ENCODE measurements at places on chromosomes 3 and 15. TPM values are rescaled to one million over a fixed set of nuclear protein-coding genes. Genes with fewer than 3 reads are reported as not detected.
A peak's percentile ranks its signal among the peaks of the same experiment; 100 is the strongest.

DNA sequence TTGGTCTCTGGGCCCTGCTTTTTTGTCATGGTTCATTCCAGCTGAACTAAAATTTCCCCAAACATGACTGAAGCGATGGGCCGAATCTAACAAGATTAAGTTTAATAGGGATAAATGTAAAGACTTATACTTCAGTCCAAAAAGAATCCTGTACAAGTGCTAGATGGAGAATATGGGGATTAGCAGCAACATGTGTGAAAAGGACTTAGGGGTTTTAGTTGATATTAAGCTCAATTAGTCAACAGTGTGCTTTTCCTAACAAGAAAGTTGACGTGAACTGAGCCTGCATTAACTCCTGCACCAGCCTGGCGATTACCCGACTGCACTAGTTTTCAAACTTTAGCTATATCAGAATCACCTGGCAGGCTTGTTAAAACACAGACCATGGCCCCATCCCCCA is 61.0 kb upstream of the BBX start:
- no peak for DNase-seq

DNA sequence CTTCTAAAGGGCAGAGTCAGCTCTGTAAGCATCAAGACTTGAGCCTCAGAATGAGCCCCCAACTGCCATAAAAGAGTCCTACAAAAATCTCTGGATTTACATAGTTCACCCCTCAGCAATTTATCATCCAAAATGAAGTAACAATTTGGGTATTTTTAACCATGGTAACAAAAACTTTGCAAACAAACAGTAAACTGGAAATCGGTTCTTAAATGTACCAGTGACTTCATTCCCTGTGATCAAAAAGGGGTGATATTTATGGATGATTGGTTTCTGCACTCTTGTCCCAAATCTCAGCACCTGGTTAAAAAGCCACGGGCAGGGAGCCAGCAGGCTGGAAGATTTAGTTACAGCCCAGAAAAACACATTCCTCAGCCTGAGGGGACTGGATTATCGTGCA is 73.6 kb downstream of the TFG start:
- DNase-seq: peak; percentile 36

DNA sequence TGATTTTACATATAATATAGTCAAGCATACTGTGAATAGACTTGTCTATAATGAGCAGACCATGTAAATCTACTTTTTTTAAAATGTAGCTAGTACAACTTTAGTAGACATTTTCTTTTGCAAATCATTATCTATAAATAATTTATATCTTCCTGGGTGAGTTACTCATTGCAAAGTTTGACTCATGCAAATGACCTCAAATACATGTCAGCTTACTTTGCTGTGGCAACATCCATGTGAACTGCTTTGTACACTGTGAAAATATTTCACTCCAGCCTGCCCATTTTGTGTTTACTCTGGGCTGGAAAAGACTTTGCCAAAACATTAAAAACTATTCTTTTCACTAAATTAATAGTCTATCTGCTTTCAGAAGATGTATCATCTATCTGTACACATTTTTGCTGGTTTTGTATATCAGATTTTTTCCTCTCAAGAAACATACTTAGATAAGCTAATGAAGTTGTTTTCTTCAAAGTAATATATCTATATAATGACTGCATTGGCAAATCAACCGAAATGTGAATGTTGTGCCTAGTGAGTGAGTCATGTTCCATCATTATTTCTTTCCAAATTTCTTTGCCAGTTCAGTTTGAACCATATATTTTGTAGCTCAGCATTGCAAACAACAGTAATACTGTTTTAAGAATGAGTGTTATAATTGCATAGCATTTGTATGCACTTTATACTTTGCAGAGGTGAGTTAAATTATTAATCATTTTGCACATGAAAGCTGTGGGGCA is 26.5 kb downstream of the IGSF10 start:
- no peak for DNase-seq

DNA sequence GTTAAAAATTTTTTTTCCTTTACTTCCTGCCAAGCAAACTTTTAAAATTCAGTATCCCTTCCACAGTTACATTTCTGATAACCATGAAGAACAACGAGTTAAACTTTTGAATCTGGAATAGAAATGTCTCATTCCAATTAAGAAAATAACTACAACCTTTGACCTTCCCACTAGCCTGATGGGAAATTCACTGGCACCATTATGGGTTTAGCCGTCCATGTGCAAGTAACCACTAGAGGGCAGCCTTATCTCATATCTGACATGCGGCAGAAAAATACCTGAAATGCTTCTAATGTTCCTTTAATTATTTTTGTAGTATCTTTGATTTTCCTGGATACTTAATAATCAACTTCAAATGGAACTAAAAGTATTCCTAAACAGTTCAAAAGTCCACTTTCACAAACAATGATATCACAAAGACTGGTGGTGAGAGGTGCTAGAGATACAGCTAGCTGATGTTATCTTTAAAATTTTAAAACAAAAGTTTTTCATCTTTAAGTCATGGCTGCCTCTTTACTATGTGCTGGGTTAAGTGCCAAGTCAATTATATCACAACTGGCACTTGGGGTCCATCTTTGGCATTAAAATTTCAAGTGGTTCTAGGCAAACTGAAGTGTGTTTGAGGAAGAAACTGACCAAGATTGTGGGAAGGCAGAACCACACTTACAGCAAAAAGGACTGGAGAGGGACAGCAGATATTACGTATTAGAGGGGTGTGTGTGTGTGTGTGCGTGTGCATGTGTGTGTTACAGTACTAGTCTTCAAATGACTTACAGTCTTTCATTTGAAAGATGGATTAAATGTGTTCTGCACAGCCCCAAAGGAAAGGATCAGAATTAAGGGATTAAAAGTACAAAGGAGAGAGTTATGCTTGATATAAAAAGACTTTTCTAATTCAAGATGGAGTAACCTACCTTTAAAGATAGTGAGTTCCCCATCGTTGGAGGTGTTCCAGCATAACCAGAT is 107.1 kb upstream of the ICE2 start:
- DNase-seq: peak; percentile 55

- no peak for DNase-seq
Measured at GRCh38 chr15:75211436-75212199, 9.9 kb downstream of the C15orf39 start.

The PLA2G4E gene
- 2.0 TPM for polyA plus RNA-seq

The ATP10A gene
- 2.9 TPM for polyA plus RNA-seq

The CCR4 gene
- 0.04 TPM for polyA plus RNA-seq

The GPR156 gene
- 1.7 TPM for polyA plus RNA-seq
